ENCODE measurements at places on chromosomes 2 and 18.

DNA sequence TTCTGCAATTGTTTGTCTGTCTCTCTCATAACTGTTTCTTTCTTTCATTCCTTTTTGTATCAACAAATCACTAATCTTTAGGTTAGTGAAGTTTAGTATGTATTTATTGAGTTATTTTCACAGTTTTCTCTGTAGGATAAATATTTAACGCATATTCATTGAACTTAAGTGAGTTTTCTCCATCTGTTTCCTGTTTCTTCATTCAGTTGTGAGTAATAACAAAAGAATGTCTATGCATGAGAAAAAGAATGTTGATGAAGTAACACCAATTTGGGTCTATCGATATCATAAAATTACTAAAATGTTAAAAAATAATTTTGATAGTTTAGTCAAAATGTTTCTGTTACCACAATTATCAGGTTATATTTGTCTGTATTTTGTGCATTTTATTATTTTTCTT is 948.0 kb downstream of the DSC3 start:
- DNase-seq: no peak

DNA sequence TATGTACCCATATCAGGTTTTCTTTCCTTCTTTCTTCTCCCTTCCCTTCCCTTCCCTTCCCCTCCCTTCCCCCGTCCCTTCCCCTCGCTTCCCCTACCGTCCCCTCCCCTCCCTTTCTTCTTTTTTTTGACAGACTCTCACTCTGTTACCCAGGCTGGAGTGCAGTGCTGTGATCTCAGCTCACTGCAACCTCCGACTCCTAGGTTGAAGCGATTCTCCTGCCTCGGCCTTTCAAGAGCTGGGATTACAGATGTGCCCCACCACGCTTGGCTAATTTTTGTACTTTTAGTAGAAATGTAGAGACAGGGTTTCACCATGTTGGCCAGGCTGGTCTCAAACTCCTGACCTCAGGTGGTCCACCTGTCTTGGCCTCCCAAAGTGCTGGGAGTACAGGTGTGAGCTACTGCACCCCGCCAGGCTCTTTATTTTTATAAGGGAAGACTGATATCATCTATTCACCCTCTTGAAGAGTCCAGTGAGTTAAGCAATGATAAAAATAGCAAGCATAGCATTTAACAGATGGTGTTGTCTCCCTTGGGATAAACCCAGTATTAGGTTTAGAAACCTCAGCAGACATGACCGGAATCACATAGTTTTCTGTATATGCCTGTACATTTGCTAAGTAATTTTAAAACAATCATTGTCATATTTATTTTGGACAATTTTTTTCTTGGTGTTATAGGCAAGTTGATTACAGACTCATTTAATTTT is 888.4 kb downstream of the TRIB2 start:
- DNase-seq: peak; percentile 50

DNA sequence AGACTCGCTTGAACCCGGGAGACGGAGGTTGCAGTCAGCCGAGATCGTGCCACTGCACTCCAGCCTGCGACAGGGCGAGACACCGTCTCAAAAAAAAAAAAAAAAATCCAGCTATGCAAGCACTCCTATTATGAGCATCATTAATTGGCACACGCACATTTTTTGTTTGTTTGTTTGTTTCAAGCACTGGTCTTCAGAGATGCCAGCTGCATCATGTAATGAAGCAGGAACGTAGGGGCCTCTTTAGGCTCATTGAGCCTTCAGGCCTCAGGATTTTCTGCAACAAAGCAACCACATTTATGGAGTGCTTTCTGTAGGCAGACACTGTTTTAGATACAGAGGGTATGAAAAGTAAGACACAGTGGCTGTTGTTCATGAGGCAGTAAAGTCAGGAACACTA is 585.8 kb downstream of the CNTNAP5 start:
- DNase-seq: no peak

DNA sequence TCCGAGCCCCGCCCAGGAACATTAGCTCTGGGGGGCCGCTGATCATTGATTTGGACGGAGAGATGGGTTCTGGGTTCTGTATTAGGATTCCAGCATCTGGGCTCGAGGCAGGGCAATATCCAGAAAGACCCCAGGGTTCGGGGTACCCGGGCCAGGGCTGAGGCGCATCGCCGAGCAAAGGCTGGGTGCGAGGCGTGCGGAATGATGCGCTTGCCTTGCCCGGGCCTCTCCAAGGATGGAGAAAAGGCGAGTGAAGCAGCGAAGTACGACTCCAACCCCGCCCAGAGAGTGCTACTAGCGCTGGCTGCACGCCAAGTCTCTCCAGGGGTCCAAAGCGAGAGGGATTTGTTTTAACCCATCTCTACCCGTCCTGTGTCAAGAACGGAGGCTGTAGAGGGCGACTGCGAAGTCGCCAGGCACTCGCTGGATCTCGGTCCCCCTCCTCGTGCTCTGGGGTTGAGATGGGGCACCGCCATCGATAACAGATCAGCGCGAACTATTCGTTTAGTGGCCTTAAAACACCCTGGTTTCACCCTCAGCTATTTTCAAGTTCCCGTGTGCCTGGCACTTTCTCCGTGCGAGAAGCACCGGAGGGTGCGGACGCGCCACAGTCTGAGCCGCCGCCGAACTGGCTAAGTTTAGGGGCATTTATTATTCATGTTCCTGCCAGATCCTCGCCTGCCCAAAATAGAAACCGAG is 1.9 kb downstream of the ADCYAP1 start:
- DNase-seq: no peak

- DNase-seq: peak; percentile 62
These were observed 199.8 kb downstream of the ZFP36L2 start for GRCh38 chr2:43026426-43027096.

DNA sequence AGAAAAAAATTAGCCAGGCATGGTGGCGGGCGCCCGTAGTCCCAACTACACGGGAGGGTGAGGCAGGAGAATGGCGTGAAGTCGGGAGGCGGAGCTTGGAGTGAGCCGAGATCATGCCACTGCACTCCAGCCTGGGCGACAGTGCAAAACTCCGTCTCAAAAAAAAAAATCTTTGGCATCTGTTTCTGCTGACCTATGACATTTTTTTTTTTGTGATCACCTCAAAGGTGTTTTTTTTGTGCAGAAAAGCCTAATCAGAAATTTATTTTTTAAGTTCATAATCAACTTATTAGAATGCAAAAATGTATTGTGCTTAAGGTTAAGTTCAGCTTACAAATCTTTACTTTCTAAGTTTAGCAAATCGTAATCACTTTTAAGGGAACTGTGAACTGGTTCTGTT is 45.6 kb downstream of the NAB1 start:
- no peak for DNase-seq

DNA sequence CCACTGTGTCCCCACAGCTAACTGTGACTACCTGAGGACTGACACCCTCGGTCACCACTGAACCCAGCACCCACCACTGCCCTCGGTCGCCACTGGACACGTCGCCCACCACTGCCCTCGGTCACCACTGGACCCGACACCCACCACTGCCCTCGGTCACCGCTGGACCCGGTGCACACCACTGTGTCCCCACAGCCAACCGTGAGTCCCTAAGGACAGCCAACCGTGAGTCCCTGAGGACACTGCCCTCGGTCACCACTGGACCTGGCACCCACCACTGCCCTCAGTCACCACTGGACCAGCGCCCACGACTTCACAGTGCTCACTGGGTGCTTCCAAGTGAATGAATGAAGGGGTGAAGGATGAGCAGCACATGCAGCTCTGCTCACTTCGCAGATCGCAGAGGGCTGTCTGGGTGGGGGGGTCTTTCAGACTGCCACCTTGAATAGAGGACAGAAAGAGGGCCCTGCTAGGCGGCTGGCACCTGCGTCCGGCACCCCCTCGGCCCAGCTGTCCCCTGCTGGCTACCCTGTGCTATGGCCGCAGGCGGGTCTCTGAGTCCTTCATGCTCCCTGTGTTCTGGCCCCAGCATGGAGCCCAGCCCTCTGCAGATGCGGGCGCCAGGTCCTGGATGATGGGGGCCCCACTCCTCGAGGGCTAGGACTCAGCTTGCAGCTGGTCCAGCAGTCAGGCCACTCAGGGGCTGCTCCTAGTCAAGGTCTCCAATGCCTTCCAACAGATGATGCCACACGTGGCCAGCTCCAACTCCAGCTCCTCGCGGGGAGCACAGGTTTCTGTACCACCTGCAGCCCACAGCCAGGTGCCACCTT is 51.4 kb upstream of the GPC1 start:
- no peak for DNase-seq

DNA sequence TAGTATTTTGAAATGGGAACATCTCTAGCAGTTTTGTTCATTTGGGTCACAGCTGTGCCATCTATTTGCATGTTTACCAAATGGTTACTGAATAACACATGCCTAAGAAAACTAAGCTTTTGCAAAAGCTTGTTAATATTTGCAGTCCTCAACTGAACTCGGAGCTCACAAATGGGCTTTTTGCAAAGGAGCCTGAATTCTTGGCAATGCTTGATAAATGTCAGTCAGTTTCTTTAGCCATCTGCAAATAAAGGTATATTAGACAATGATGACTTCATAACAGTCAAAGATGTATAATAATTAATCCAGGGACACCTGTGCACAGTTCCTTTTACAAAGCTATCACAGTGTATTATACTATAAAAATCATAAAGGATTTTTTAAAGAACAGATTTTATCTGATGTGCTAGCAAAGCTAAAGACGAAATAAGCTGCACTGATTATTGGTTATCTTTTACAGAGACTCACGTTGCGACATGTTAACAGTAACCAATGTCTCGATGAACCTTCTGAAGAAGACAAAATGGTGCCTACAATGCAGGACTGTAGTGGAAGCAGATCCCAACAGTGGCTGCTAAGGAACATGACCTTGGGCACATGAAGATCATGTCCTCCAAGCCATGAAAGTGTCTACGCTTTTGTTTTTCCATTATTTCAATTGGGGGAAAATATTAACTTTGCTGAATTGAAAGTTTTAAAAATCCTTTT is 248.4 kb upstream of the KCNJ3 start:
- DNase-seq: no peak

GRCh38 chr18:12747530-12748315 is 44.9 kb downstream of the PSMG2 start:
- no peak for DNase-seq

GRCh38 chr18:45034179-45034578 is 353.5 kb downstream of the SETBP1 start:
- no peak for DNase-seq

GRCh38 chr18:6411382-6411781 is 3.3 kb downstream of the L3MBTL4 start:
- no peak for DNase-seq

DNA sequence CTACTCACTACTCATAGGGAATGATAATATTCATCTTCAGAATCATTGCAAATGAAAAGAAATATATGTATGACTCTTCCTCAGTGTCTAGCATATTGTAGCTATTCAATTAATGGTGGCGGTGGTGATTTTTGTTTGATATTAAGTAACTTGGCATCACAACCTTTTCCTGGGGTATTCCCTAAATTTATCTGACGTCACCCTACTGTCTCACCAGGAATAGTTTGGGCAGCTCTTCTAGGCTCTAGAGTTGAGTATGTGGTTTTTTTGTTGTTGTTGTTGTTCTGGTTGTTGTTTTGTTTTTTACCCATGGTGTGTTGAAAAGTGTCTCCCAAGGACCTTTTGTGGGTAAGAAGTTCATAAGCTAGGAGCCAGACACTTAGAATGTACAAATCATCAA is 1320.3 kb upstream of the LRRTM1 start:
- no peak for DNase-seq

- no peak for DNase-seq
These were observed 21.6 kb upstream of the CREG2 start for GRCh38 chr2:101408925-101409324.

GRCh38 chr18:13893418-13893760 is 21.9 kb downstream of the MC2R start:
- DNase-seq: peak; percentile 69

DNA sequence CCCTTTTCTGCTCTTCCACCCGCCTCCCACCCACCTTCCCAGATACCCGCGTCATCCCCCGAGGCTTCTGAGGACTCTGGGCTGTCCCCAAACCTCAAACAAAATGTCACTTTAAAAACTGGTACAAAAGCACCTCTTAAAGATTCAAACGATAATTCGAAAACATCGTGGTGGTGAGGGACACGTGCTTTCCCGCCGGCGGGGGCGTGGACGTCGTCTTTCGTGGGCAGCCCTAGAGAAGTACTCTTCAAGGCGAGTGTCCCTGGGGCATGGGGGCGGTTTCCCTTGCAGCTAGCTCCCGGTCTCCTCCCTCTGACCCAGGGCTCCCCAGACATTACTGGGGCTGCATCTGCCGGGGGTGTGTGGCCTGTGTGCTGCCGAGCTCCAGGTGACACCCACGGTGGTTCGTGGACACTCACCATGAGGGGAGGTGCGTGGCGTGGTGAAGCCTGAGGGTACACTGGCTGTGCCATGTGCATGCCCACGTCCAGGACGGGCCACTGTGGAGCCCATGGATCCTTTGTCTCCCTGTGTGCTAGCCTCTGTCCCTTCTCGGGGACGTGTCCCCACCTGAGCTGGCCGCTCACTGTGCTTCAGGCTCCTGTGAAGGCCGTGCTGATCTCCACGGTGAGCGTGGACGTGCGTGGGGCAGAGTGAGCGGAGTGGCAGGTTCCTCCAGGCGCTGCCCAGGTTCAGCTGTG is 117.8 kb downstream of the NFATC1 start:
- no peak for DNase-seq

DNA sequence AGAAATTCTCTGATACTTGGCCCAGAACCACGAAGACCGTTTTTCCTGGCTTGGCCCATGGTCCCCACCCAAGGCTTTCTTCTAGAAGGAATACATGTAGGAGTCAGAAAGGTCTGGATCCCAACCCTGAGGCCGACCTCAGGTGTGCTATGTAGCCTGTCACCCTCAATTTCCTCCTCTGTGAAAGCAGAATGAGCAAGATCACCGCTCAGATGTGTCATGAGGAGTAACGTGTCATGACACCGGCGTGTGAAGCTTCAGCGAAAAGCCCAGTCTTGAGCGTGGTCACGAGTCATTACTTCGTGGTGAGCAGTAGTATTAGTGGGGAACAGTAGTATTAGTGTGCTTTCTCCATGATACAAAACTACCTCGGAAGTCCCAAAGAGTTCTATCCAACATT is 103.4 kb downstream of the ALPK2 start:
- no peak for DNase-seq

- no peak for DNase-seq
These were observed 105.9 kb upstream of the AQP4 start for GRCh38 chr18:26971409-26971808.

- no peak for DNase-seq
These were observed 239.9 kb upstream of the FOSL2 start for GRCh38 chr2:28152585-28153280.
